CD14-positive monocyte (primary cell): ENCODE measurements at places on chromosomes 2 and 18.

GRCh38 chr2:123720760-123721159 lies 304.3 kb upstream of the CNTNAP5 start:
- DNase-seq, result no peak

GRCh38 chr2:17076533-17076932 lies 410.9 kb upstream of the CYRIA start:
- DNase-seq, result no peak

GRCh38 chr2:119981896-119982295 lies 31.0 kb upstream of the EPB41L5 start:
- DNase-seq, result no peak

DNA sequence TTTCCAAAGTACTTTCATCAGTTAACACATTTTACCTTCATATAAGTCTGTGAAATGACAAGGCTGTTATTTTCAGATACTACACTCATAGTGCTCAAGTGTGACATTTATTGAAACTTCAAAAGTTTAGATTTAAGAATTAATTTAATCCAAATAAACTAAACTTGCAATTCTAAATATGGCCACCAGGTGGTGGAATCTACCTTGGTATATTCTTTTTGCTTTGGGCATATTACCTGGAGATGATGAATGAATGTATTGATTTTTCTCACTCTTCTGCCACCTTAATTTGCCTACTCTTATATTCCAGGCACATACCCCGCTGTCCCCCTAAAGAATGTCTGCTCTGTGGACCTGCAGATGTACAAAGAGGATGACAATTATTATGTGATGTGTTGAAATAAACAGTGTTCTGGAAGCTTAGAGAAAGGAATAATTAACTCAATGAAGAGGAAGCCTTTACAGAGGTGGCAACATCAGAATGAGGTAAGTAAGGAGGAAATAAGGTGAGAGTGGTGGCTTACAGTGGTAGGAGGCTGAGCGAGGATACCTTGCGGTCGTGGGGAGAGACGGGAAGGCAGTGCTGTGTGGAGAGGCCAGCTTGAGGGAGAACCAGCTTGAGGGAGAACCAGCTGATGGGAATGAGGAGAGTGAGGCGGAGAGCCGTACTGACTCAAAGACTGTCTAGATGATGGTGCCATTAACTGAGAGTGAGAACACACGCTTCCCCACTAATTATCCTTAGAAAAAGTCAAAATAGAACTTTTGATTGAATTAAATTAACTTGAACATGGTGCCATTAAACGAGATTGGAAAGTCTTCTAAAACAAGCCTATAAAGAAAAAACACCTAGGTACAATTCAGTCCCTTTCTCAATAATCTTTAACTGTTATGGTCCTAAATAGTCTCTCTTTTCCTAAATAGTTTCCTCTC lies 179.5 kb downstream of the CELF4 start:
- DNase-seq, result no peak

DNA sequence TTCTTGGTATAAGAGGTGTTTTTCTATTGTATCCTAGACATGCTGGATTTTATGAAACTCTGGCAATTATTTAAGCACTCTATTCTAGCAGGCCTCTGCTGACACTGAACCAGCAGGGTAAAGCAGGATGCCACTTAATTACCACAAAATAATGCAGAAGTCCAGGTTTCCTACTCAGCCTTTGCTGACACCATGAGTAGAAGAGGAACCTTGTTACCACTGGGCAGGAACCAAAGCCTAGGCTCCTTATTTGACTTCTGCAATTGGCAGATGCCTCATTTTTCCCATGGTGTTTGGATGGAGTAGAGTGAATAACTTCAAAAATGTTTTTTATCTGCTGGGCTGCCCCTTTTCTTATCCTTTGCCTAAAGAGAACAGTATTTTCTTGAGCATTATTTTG lies 60.8 kb downstream of the THNSL2 start:
- peak; percentile 35 for DNase-seq

- no peak for DNase-seq
Measured at GRCh38 chr18:26468931-26469340, 79.4 kb downstream of the KCTD1 start.

DNA sequence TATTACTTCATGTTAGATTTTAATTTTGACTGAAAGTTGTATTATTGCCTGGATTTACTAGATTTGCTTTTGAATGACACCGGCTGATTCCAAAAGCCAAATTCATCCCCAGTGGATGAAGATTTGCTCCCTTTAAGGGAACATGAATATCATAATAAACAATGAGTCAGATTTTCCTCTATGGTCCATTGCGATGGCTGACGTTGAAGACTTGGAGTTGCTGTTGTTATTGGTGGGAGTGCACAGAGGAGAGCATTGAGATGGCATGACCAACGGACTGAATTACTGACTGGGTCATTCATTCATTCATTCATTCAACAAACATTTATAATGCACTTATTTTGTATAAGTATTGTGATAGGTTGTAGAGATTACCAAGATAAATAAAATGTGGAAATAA lies 33.4 kb upstream of the LYPD1 start:
- DNase-seq, result no peak

DNA sequence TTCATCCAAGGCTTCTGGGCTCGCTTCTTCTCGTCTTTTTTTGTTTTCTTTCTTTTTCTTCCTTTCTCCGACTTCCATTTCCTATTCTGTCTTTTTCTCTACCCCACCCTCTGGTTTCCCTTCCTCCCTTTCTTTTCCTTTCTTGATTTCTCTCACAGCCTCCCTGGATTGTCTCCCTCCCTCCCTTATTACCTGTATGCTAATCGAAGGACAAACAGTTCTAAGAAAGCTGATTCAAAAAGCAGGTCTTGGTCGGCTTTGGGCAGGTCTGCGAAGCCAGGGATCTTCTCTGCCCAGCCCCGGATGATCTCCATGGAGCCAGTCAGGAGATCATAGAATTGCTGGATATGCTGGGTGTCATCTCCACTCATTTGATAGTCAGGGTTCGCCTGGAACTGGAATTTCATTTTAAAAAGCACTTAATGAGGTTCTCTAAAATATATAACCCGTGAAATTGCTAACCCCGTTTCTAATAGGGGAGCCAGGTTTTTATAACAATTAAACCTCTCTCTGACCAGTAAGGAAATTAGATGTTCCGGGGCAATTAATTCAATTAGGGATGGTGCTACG lies 5.9 kb downstream of the NR4A2 start:
- no peak for DNase-seq

DNA sequence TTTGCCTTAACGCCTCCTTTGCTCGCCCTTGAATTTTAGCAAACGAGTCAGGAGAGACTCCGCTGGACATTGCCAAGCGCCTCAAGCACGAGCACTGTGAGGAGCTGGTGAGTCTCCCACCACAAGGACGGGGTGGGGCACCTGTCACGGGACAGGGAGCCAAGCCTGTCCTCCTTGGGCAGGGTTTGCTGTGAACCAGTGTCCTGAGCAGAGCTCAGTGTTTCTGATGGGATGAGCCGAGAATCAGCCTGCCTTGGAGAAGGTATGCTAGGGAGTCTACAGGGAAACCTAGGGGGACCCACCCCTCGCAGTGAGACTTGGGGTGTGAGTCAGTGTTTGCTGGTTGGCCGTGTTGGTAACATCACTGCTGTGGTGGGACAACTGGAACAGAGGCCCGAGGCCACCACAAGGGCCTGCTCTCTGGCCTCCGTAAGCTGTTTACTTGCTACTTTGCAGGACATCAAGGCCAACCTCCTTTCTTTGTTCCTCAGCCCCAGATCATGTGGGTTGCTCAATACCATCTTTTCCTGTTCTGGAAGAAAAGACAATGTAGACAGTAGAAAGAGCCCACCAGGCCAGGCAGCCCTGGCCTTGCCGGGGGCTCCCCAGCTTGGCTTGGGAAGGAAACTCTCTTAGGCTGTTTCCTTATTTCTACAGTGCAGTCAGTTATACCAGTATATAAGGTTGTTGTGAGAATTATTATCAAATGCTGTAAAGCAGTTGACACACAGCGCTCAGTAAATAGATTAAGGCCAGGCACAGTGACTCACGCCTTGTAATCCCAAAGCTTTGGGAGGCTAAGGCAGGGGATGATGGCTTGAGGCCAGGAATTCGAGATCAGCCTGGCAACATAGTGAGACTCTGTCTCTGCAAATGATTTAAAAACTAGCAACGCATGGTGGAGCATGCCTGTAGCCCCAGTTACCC lies 42.4 kb downstream of the ITGB1BP1 start:
- no peak for DNase-seq

DNA sequence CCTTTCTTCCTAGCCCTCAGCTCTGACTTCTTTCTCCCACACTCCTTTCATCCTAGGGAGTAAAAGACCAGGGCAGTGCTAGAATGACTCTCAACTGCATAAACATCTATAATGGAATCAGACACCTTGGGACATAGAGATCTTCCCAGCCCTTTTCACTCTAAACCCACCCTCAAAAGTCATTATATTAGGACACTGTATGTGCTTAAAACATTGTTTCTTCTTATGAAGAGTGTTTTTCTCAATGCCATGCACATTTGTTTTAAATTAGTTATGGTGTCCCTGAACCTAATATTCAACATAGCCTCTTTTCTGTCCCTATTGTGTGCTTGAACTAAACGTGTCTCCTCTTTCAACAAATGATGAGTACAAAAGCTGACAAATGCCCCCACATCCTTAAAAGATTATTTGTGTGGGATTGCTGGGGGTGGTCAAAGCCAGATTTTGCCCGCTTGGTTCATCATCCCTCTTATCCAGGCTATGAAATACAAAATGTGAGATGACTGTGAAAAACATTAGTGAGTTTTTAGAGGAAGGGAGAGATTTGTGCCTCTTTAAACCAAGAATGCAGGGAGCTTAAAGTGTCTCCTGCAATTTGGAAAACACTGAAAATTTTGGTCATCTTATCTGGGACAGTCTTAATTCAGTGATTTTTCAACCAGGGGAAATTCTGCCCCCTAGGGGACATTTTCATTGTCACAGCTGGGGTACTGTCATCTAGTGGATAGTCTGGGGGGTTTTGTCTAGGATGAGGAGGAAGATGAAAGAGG lies 29.0 kb downstream of the SERPINB5 start:
- peak; percentile 40 for DNase-seq

DNA sequence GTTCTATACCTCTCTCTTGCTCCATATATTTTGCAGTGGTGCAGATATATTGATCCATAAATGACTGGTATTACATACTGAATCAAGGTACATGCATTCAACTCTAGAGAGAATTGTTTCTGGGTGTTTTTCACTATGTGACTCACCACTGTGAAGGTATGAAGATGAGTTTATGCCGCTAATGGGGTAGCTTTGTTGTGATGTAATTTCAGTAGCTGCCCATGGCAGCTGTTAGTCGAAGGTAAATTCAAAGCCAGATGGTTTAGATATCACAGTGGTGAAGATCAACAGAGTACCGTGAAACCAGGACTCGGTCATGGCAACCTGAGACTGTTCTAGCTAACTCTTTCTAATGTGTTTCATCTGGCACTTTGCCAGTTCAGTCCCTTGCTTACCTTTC lies 50.4 kb downstream of the PKP4 start:
- DNase-seq, result no peak

GRCh38 chr18:23203891-23204432 lies 68.7 kb downstream of the CABLES1 start:
- DNase-seq, result no peak

- no peak for DNase-seq
Measured at GRCh38 chr2:239006622-239007285, 158.9 kb downstream of the TWIST2 start.

DNA sequence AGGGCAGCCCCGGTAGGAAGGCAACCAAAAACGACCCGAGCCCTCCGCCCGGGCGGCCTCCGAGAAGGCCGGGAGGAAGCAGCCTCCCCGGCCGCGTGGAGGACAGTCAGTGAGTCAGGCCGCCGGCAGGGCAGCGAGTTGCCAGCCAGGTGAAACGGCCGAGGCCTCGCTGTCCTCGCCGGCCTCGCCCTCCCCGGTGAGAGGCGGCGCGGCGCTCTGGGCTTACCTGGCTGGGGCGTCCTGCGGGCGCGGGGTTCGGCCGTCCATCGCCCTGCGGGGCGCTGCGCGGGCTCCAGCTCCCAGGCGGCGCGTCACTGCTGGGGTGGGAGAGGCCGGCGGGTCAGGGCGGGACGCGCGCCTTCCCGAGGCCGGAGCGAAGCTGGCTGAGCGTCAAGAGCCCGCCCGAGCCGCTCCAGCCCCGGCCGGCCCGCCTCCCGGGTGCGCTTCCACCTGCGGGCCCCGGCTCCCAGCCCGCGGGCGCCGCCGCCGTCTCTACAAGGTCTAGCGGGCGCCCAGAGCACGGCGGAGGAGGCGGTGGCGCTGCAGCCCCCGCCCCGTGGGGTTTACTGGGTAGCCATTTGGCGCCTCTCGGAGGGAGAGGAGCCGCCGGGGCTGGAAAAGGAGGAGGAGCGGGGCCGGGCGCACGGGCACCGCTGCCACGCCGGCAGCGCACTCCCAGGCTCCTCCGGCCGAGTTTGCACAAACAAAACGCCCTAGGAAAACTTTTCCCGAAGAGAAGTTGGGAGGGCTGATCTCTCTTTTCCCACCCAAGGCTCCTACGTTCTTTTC lies 499 bp downstream of the COBLL1 start:
- peak; percentile 25 for DNase-seq

DNA sequence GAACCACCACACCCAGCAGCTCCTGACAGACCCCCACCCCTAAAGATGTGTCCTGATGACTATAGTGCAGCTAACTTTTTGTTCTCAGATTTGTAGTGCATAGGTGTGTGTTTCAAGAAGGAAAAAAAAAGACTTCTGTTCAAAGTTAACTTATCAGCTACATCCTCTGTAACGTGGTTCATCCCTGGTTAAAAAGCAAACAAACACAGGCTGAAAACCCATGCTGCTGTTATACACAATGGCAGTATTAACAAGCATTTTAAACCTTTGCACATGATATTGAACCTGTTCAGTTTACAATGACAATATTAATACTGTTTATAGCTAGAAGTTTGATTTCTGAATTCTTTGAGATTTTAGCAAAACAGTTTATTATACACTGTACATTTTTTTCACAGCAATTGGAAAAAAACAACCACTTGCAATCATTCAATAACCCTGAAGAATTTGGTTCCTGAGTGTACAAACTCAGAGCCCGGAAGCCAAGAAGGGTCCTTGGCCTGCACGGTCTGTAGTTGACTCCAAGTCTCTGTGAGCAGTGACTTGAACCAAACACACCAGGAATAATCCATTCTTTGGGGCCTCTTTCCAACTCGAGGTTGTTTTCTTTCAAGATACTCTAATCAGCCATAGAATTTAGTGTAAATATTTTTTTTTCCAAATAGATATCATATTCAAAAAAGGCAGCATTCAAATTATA lies 153.2 kb upstream of the MAPRE2 start:
- DNase-seq, result no peak

DNA sequence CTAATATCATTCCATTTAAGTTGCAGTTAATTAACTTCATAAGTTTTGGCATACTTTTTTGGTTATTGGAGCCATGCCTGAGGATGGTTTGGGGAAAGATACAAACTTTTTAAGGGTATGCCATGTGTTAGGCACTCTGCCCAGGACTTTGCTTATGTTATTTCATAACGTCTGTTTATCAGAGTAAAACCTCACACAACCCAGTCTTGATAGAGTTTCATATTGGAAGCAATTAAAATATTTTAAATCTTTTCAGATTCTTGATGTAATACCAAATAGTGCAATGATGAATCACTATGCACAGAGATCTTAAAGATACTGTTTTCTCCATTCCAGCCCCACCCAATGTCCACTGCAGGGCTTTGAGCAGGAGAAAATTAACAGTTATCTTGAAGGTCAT lies 529.1 kb upstream of the HNMT start:
- no peak for DNase-seq
